ENCODE measurements at places on chromosomes 3 and 15.

DNA sequence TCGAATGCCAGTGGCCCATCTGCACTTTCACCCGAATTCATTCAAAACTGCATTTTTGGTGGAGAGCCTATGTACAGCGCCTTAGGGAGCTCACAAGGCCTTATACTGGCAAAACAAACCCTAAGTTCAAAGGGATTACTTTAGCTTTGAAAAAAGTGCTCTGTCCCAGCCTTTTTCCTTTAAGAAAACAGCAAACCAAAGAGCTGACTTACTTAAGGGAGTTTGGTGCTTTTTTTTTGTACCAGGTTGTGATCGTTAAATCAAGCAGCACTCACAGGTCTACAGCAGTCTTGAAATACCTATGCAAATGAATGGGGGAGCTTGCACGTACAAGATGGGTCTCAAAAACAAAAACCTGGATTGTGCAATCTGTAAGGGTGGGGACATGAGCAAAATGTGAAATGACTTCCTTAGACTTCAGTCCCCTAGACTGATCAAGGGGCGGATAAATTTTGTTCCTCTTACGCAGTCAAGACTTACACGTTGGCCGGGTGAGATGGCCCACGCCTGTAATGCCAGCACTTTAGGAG is 11.6 kb upstream of the PIK3CB start:
- no peak for DNase-seq

GRCh38 chr3:15520804-15521572 is 518 bp downstream of the COLQ start:
- no peak for DNase-seq

DNA sequence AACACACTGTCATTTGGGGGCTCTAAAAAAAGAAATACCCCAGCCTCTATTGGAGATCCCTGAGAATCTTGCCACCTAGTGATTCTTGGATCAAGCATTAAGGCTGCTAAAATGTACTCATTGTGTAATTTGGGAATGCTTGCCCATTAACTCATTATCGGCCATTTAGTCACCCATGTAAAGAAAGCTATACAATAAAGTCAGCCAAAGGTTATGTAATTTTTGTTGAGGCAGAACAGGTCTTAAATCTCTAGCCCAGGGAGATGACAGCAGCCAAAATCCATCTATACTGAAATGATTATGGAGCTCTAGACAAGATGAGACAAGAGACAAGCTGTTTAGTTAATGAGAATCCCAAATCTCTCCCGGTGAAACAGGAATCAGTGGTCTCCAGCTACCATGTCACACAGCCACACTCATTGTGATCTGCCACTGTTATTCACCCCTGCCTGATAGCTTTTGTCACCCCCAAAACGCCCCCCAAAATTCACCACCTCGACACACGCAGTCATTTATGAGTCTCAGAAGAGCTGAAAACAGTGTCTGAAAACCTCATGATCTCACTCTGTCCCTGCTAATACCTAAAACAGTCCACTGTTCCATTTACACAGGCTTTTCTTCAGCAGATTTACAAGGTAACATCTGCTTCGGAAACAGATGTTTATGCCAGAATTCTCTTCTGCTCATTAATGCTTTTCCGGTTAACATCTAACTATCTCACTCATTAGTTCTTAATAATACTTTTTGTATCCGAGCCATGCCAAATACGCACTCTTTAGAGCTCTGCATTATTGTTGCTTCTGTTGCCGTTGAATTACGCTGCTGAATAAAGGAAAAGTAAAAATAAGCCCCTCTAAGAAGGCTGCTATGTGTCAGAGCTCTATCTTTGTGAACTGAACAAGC is 138.5 kb downstream of the RORA start:
- no peak for DNase-seq

- no peak for DNase-seq
These were observed 3.0 kb downstream of the ONECUT1 start for GRCh38 chr15:52787123-52787503.

GRCh38 chr3:157861076-157861765 is 245.0 kb downstream of the SHOX2 start:
- DNase-seq: no peak

- no peak for DNase-seq
These were observed 15.1 kb downstream of the MKRN2 start for GRCh38 chr3:12571986-12572385.

DNA sequence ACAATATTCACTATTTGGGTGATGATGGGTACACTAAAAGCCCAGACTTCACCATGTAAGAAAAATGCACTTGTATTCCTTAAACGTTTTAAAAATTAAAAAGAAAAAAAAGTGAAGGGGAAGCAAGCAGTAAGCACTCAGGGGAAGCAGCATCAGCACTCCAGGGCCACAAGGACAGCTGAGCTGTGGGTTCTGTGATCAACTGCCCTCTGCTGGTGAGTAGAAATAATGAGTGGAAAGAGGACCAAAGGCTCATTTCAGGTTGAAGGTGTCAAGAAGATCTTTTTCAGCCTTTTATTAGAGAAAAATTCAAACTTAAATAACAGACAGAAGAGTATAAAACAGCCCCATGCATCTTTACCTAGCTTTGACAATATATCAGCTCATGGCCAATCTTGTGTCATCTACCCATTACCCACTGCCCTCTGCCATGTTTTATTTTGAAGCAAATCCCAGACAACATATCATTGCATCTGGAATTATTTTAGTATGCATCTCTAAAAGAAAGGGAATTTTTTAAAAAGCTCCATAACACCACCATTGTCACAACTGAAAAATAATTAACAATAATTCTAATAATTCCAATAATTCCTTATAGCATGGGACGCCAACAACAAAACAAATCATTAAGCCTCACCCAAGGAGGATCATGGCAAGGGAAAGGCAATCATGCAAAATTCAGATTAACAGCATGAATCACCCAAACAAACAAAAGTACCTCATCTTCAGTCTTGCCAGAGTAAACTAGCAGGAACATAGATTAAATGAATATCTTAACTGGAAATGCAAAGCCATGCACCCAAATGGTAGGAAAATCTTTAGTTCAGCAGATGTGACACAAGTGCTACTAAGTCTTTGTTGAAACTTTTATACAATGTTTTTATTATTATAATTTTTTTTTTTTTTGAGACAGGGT is 42.5 kb downstream of the TAMM41 start:
- DNase-seq: peak; percentile 66

DNA sequence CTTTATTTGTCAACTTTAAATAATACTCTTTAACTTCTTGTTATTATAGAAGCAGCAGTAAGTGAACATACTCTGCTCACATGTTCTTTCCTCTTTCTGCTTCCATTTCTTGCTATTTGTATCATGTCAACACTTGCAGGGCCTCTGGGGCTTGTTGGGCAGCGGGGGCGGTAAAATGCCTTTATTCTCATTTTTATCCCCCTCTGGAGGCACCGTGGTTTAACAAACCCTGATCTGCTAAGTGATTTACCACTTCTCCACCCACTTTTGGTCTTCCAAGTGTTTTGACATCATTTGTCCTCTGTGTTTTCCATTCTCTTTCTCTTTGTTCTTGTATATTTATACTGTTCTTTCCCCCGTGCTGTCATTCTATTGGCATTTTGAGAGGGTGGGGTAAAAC is 33.9 kb downstream of the SCN10A start:
- DNase-seq: no peak

DNA sequence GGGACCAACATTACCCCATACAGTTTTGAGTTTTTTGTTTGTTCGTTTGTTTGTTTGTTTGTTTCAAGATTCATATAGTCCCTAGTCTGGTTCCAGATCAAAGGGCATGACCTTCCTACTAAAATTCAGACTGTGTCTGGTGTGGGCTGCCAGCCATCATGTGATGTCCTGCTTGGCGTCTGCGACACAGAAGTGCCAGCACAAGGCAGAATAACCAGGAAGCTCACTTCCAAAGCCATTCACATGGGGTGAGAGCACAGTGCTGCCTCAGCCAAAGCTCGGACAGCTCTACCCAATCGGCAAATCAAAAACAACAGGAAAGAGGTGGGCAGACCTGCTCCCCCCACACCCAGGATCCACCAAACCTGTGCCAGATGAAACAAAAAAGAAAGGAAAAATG is 142.6 kb upstream of the THBS1 start:
- DNase-seq: peak; percentile 56

DNA sequence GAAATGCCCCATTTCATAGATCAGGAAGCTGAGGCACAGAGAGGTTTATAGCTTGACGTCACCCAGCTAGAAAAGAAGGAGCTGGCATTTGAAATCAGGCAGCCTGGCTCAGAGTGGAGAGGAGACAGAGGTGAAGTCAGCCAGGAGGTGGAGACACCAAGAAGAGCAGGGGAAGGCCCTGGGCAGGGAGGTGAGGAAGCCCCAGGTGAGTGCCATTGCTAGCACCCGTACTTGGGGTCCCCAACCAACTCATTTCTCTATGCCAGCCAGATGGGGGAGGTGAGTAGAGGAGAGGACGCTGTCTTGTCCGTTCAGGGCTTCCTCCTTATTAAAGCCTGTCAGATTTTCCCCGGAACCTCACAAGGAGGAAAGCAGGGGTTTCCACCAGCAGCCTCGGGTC is 149.6 kb upstream of the TLE3 start:
- no peak for DNase-seq

GRCh38 chr15:79400650-79401049 is 31.5 kb upstream of the MINAR1 start:
- DNase-seq: no peak

GRCh38 chr15:60614862-60615771 is 136.2 kb upstream of the ICE2 start:
- DNase-seq: no peak

DNA sequence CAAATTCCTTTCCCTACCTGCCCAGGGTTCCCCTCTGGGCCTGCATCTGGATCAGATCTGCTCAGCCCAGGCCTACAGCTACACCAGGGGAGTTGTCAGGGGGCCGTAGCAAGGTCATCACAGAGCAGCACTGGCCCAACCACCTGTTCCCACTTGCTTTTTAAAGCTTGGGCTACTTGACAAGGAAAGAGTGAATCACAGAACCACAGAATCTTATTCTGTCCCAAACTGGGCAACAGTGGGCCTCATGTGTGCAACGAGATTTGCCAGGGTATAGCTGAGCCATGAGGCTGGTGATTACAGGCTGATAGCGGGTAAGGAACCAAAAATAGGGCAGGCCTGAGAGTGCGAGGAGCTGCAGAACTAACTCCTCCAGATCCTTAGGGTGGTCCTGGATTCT is 66.7 kb downstream of the MYLK start:
- DNase-seq: no peak

GRCh38 chr3:122021811-122022401 is at the start of gene ILDR1:
Gene ILDR1 (minus strand): TSS chr3:122022247. CDS start chr3:122022077, 170 bp downstream.
- DNase-seq: no peak

- peak; percentile 73 for DNase-seq
These were observed 90.1 kb upstream of the BHLHE40 start for GRCh38 chr3:4888913-4889846.

GRCh38 chr3:78176869-78177268 is 1137.0 kb downstream of the ROBO2 start:
- DNase-seq: no peak

GRCh38 chr3:106943071-106943470 is 434.2 kb upstream of the CCDC54 start:
- no peak for DNase-seq

DNA sequence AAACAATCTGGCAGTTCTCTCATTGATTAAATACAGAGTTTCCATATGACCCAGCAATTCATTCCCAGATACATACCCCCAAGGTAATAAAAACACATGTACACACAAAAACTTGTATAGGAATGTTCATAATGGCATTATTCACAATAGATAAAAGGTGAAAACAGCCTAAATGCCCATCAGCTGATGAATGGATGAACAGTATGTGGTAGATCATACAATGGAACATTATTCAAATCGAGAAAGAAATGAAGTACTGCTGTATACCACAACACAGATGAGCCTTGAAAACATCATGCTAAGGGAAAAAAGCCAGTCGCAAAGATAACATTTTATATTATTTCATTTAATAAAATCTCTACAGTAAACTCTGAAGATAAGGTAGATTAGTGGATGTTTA is 71.2 kb downstream of the SLTM start:
- no peak for DNase-seq

- DNase-seq: peak; percentile 59
These were observed 162.7 kb downstream of the STT3B start for GRCh38 chr3:31695280-31696008.
